ENCODE measurements at places on chromosomes 2 and 18.
A peak's percentile ranks its signal among the peaks of the same experiment; 100 is the strongest.

DNA sequence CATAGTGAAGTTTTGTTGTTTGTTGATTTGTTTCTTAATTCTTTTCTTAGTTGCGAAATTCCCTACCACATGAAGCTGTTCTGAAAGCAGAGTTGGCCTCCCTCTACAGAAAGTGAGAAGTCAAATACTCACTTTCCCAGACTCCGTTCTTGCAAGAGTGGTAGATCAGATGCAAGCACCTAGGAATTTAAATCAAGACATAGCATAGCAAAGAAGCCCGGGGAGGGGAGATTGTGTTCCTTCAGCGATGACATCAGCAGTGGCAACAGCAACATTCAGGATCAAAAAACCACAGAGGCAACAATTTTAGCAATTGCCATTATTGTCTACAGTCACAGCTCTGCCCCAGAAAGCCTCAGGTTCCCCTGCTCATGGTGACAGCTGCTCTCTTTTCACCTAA, 580.0 kb downstream of the RNF144A start:
- DNase-seq, result no peak

DNA sequence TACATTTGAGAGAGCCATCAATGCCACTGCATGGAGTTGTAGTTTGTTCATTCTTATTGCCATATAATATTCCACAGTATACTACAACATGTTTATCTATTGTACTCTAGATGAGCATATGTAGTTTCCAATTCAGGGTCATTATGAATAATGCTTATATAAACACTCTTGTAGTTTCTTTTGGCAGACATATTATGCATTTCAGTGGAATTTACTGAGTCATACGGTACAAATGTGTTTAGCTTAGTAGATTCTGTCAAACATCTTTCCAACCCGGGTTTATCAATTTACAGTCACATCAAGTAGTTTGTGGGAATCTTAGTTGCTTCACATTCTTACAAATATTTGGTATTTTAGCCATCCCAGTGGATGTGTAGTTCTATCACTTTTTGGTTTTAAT, 161.1 kb downstream of the KCNH7 start:
- no peak for DNase-seq

DNA sequence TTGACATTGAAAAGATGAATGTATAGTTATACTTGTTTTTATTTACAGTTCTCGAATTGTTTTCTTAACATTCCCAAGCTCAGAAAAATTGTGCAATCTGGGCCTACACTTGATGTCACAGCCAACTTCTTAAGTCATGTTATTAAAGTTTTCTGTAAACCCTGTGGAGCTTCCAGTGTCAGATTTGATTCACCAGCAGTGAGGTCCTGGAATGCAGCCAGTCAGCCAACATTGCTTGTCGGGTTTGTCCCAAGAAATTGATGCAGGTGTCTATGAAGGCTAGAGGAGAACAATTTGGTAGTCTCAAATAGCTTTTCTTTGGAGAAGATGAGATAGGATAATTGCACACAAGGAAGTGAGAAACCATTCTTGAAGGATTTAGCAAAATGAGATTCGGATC, 732.2 kb downstream of the DPP10 start:
- no peak for DNase-seq

DNA sequence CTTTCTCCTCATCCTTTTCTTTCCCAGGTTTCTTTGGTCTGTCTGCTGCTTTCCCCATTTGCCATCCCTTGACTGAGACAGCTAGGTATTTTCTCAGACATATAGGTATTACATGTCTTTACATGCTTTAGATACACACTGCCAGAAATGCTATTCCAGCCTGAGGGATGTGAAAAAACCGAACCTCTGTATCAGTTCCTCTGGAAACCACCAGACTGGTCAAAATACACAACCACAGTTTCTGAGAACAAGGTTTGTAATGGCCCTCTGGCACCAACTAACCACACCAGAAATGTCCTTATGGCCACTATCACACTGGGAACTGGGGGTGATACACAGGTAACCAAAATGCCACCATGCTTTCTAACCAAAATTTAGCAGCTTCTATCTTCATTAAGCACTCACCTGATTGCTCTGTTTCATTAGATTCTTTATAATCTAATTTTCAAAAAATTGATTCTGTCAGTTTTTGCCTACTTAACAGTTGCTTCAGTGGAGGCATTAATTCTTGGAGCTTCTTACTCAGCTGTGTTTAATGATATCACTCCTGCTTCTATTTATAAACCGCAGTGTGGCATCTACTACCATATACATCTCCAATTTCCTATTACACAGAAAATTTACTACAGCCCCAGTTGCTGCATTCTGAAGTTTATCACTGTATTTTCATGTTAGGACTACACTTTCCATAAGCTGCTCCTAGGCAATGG, 243.5 kb downstream of the WDPCP start:
- DNase-seq, result no peak

DNA sequence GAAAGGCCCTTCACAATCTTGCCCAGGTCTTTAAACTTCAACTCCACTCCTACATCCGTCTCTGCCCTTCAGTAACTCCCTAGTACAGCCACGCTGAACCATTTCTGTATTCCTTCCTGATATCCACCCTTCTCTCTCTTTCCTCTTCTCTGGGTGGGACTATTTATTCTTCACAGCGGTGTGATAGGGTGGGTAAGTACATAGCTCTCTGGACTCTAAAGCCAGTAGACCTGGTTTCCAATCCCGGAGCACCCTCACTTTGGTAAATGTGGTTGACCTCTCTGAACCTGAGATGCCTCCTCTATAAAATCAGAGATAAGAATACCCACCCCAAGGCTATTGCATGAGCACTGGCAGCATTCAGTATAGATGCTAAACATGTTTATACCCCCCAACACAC, 86.7 kb downstream of the ATL2 start:
- no peak for DNase-seq

- DNase-seq, result no peak
Measured at GRCh38 chr18:71831039-71831438, 713.1 kb downstream of the CBLN2 start.

GRCh38 chr18:44901283-44901682, 220.6 kb downstream of the SETBP1 start:
- no peak for DNase-seq

- DNase-seq, result no peak
Measured at GRCh38 chr2:127231130-127231865, 11.2 kb upstream of the CYP27C1 start.

DNA sequence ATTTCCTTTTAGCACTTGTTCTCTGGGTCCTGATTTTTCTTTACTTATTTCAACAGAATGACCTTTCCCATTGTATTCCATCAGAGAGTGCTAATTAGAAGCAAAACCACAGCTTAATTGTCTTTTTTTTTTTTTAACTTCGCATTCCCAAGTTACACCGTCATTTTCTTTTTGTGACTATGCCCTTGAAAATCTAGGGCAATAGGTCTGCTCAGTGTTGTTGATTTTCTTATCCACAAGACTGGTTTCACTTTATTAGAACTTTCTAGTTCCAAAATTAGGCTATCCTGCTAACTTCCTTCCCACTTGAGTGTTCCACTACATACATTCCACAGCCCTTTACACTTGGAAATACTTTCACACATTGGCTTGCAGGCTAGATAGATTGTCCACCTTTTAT, 18.7 kb upstream of the ADAM17 start:
- DNase-seq, result no peak

GRCh38 chr2:74555610-74556103, 1.1 kb downstream of the DOK1 start:
- DNase-seq, result no peak

DNA sequence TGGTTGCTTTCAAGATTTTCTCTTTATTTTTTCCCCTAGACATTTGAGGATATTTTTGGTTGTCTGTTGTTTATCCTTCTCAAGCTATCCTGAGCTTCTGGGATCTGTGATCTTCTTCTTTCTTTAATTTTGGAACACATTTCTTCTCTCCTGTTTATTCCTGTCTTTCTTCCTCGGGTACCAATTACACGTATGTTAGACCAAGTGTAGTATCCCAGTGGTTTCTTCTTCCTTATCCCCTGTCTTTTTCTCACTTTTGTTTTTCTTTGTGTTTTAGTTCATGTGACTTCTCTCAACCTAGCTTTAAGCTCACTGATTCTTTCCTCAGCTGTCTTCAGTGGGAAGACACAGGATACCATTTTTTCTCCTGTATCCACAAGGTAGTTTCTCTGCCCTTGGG, 120.0 kb downstream of the GALR1 start:
- DNase-seq, result no peak

DNA sequence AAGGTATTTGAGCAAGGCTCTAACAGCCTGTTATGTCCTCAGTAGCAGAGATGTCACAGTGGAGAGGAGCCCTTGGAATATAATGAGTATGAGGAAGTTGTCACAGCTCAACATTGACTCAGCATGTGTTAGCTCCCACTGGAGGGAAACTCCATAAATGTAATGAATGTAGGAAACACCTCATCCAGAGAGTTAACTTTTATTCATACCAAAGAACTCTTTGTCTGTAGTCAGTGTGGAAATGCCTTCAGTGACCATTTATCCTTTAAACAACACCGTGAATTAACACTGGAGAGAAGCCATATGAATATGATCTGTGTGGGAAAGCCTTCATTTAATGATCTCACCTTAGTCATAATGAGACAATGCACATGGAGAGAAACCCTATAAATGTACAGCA, 59.7 kb downstream of the CYP1B1 start:
- DNase-seq, result no peak

GRCh38 chr2:68434981-68435380, 32.1 kb downstream of the FBXO48 start:
- no peak for DNase-seq

DNA sequence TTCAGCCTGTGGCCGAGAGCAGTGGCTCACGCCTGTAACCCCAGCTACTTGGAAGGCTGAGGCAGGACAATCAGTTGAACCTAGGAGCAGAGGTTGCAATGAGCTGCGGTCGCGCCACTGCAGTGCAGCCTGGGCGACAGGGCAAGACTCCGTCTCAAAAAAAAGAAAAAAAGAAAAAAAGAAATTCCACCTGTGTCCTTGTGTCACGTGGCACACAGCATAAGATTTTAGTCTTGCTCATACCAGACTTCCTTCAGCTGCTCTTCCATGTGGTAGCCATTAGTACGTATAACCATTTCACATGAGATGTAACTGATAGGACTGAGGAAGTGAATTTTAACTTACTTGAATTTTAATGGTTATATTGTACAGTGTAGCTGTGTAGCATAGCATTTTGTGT, 4.0 kb downstream of the NOP58 start:
- DNase-seq, result no peak

DNA sequence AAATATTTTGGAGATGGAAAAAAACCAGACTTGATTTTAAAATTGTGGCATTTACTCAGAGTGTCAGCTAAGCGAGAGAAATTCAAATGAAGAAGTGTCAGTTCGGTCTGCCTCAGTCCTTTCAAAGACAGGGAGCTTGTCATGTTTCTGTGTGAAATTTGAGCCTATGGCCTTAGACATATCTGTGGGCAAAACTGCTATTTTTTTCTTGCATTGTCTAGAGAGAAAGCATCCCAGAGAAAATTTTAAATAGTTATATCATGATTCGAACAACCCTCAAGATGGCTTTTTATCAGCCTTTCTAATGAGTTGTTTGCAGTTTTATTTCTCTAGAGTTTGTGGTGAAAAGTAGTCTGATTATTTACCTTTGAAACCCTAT, 50.2 kb upstream of the KCNE4 start:
- no peak for DNase-seq

DNA sequence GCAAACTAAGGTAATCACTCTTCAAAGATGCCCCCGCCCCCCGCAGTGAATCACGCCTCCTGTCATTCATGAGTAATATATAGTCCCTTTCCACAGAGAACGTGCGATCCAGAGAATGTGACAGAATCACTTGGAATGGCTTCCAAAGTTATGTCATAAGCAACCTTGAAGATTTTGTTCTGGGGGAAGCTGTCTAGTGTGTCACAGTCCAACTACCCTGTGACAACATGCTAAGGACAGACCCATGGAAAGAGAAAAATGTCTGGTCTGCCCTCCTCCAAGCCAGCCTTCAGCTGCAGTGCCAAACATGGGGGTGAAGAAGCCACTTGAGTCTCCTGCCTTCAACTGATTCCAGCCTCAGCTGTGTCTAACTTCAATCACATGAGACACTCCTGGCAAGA, 259.1 kb downstream of the SS18 start:
- DNase-seq, result no peak

- peak; percentile 53 for DNase-seq
Measured at GRCh38 chr2:134919341-134920210, 954 bp downstream of the CCNT2 start.

DNA sequence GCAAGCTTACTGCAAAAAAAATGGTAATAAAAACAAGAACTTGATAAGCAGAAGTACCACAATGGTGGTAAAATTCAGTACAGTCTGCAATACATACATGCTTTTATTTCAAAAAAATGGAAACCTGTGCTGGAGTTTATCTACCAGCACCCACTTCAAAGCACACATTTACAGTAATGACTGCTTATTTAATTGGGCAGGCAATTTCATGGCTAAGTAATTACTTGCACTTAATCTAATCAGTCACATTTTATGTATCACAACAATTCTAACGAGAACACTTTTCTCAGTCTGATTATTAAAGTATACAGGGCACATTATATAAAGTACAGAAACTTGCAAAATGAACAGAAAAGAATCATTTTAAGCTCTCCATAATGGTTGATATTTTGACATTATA, 5.2 kb downstream of the APCDD1 start:
- no peak for DNase-seq

- no peak for DNase-seq
Measured at GRCh38 chr2:124424074-124424473, 399.0 kb downstream of the CNTNAP5 start.

DNA sequence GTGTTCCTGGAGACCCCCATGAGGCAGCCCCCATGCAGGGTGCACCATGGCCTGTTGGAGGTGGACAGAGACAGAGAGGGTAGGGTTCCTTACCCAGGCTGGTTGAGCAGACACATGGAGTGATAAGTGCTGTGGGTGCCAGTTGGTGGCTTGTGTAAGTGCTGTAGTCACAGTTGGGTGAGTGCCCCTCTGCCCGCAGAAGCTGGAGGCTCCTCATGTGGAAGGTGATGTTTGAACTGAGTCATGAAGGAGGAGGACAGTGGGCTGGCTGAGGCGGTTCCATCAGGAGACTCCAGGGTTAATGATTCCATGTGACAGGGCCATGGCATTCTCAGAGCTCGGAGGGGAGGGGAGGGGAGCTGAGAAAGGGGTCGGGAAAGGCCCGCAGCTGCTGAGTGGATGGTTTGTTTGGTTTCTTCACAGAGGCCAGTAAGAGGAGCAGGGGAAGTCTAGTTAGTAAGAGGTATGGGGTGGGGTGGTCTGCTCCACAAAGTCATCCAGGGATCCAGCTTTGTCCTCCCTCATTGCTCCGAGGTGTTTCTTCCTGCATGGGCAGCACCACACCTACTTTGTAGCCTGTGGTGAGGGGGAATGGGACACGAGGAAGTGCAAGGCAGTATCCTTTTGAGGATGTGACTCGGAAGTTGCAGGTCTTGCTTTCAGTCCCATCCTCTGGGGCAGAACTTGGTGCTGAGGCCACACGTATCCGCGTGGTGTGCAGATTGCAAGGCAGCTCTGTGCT, 13.6 kb downstream of the IMPA2 start:
- DNase-seq, result no peak

GRCh38 chr2:235049719-235050118, 97.9 kb downstream of the SH3BP4 start:
- no peak for DNase-seq

- peak; percentile 20 for DNase-seq
Measured at GRCh38 chr2:45889053-45889452, 237.6 kb downstream of the PRKCE start.

All from activated CD4-positive, alpha-beta T cell treated with anti-CD3 and anti-CD28 coated beads, Interleukin-2, amount 50 U/mL, for 48 hours (primary cell).